ENCODE measurements at places on chromosomes 3 and 15.

DNA sequence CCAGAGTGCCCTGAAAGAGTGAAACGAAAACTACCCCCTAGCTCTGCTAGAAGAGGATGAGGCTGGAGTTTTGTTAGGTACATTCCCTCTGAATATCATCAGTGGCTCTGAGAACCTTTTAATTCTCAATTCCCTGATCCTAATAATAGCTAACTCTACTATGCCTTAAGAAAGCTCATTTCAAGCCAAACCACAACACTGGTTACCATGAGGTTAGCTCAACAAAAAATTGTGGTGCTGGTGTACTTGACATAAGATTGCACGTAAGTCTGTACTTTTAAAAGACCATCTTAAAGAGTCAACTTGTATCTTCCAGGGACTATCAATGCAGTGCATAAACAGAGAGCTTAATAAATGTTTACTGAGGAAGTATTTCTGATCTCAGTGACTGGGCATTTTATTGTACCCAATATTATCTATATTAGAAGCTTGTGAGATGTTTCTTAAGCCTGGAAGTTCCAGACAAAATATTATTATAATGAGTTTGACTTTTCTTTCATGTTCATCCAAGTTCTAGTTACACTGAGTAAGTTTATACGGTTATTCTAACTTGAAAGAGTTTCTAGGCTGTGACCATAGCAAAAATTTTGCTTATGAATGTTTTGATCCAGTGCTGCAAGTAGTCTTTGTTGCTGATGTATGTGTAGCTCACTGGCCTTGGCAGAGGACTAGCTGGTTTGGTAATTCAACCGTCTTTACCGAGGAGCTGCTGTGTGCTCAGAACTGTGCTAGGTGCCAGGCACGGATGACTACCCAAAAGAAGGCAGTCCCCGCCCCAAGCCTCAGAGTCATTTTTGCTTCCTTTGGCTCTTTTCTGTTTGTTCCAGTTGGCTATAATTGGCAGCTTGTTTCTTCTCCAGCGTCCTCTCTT is 334.4 kb upstream of the TRIM42 start:
- DNase-seq = no peak

GRCh38 chr3:165211721-165212120 is 15.5 kb upstream of the SLITRK3 start:
- no peak for DNase-seq

DNA sequence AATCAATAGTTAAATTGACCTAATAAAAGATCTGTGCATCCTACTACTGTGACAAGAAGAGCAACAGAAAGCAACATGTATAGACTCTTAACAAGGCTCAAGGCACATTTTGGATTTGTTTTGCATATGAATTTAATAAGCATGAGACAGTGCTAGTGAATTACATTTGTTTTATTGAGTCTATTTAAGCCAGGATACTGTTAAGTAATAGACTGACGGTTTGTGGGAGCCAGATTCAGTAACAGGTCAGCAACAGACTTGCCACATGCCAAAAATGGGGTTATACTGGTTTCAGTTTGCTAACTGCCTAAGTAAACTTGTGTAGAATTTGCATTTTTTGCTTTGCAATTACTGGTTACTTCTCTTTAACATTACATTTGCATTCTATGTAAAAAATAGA is 54.0 kb downstream of the MBNL1 start:
- DNase-seq = no peak

DNA sequence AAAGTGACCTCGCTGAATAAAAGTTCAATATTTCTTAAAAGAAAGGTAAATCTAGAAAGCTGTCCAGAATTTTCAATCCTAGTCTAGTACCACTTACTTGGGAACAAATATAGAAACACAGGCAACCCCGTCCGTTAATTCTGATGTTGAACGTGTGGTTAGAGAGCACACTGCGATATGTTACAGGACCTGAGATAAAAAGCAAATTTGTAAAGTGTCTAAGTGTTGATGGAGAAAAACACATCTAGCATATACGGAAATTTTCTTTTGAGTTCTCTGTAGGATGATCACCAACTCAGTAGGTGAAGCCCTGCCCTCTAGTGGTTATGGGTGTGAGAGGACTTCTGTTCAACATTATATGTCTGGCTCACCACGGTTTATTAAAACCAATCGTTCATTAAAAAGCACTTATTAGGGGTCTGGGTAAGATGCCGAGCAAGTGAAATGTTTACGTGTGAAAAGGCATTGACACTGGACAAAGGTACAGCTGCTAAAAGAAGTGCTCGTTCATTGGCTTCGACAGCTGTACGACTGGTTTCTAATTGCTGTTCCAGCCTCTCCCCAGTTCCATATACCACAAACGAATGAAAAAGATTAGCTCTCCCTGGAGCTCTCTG is 1.0 kb upstream of the ATP2C1 start:
- peak; percentile 55 for DNase-seq

GRCh38 chr15:51267051-51267702 is 71.2 kb downstream of the CYP19A1 start:
- DNase-seq = no peak

DNA sequence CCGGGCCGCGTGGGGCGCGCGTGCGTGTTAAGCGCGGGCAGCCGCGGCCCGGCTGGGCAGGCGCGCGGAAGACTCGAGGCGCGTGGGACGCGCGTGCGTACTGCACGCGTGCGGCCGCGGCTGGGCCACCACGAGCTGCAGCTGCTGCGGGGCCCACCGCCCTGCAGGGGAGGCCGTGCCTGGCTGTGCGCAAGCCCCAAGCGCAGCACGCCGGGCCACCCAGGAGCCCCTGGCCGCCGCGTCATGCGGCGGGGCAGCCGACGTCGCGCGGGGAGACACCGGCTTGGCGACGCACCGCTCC is 590 bp upstream of the TRIM71 start:
- DNase-seq = no peak

DNA sequence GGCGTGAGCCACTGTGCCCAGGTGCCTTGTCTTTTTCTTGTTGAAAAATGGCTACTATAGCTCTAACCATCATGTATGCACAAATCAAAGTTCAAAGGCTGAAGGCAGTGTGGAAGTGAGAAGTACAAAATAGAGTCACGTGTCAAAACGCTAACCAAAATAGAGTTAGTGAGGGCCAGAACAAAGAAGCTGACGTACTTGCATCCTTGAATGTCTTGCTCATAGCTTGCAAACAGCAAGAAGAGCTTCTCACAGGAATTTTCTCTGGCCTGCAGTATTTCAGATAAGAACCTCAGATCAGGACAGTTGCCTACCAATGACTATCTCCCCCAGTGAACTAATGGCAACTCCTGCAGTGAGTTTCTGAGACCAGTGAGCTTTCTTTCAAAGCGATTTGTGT is 713.5 kb downstream of the GRM7 start:
- DNase-seq = no peak

GRCh38 chr3:36032180-36033047 is 347.9 kb upstream of the STAC start:
- no peak for DNase-seq

- DNase-seq = no peak
Observed at GRCh38 chr3:139302801-139303113, 41.1 kb upstream of the MRPS22 start.

DNA sequence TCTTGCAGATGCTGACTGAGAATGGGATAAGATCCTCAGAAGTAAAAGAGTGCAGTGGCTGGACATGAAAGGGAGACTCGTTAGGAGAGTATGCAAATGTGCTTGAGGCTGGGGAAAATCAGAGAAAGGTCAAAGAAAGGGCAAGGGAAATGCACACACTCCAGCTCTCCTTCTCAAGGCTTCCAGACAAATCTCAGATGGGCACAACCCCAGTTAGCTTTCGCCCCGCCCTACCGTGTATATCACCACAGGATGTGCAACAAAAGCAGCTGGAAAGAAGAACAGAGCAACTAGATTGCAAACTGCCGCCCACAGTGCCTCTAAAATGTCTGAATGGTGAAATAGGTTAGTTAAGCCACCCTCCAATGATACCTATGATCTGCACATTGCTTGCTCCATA is 63.9 kb downstream of the CERS3 start:
- DNase-seq = no peak

DNA sequence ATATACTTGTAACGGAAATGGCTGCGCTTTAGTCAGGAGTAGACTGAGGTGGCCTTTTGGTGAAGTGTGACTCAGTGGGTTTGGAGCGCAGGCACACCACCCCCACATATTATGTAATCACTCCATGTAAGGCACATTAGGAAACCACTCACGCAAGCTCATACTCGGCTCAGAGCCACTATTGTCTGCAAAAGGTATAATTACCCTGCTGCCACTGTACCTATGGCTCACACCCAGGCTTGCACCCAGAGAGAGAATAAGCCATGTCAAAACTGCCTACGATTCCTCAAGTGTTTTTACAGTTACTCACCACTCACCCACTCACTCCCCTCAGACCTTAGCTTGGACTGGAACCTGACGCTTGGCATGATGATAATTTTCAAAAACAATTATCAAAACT is 611.9 kb upstream of the CCDC54 start:
- peak; percentile 90 for DNase-seq

DNA sequence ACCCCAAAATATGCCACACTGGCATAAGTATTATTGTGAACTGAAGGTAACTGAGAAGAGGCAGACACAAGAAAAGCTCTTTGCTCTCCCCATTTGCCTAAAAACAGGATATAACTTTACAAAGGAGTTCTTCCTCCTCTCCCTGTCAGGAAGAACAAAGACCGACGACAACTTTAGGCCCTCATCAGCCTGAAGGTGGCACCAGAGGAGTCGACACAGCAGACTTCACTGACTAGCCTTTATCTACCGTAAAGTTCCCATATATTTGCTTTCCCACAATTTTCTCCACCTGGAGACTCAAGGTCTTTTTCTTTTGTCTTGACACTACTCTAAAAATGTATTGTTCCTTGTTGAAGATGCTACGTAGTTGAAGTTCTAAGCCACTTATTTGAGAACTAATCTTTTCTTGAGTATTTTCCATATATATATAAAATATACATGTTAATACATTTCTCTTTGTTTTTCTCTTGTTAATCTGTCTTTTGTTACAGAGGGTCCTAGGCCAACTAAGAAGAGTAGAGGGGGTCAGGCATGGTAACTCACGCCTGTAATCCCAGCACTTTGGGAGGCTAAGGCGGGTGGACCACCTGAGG is 16.2 kb upstream of the XIRP1 start:
- no peak for DNase-seq

DNA sequence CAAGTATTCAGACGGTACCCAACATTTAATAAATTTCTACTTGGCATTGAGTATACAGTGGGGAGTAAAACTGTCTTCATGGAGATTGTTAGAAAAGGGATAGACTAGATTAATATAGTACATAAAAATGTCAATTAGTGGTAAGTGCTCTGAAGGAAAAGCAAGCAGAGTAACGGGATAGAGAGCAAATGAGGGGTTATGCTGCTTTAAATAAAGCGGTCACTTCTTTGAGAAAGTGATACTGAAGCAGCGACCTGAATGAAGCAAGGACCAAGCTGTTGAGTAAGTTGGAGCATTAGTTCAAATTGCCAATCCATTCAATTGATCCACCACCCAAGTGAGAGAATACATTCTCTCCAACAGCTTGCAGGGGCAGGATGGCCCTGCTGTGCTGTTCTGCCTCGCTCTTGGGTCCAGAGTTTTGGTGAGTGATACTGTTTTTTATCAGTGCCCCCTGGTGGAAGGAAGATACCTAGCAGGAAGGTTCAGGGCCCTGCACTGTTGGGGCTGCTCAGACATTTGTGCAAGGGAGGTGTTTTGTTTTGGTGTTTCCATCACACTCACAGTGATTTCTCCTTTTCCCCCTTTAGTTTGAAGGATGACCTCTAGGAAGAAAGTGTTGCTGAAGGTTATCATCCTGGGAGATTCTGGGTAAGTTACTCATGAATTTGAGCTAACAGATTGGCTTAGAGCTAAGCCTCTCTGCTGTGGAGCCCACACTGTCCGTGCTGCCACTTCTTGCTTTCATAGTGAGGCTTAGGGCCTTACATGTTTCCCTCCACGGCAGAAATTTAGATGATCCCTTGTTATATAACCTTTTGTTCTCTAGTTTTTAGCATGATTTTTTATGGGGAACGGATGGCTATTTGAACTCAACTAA is 69.0 kb downstream of the RAB7A start:
- no peak for DNase-seq

- DNase-seq = no peak
Observed at GRCh38 chr3:97763586-97764406, 762 bp upstream of the ARL6 start.

DNA sequence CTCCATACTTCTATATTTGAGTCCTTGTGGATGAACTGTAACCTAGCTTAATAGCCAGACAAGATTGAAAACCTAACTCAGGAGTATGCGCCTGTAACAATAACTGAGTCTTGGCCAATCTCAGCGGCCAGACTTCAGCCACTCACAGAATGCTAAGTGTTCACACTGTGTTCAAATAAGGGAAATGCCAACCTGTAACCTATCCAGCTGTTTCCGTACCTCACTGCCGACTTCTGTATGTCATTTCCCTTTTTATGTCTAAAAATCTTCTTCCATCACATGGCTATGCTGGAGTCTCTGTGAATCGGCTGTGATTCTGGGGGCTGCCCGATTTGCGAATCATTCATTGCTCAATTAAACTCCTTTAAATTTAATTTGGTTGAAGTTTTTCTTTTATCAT is 169.2 kb downstream of the NFKBIZ start:
- DNase-seq = no peak

GRCh38 chr15:57255751-57256341 is 120.5 kb upstream of the CGNL1 start:
- DNase-seq = no peak

DNA sequence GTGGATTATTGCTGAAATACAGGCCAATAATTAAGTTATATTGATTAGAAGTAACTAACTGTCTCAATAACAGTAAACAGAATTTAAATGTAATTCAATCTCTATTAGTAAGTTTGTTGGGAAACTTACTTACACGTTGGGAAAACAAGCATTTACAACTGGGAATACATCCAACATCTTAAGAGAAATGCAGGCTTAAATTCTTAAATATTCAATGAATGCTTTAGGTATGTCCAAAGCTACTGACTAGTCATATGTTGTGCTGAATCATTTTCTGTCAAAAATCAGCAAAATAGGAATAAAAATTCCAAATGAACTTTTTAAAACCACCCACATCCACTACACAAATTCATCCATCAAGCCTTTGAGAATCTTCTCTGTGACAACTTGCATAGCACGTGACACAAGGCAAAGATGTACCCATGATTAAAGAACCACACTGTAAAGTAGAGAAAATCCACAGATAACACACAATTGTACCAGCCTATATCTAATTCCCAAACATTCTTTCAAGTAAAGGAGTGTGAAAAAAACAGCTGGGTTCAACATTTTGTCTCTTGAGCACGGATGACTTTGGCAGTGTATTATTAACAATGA is 60.0 kb downstream of the NMNAT3 start:
- no peak for DNase-seq

- no peak for DNase-seq
Observed at GRCh38 chr3:137111497-137111896, 153.7 kb downstream of the IL20RB start.

DNA sequence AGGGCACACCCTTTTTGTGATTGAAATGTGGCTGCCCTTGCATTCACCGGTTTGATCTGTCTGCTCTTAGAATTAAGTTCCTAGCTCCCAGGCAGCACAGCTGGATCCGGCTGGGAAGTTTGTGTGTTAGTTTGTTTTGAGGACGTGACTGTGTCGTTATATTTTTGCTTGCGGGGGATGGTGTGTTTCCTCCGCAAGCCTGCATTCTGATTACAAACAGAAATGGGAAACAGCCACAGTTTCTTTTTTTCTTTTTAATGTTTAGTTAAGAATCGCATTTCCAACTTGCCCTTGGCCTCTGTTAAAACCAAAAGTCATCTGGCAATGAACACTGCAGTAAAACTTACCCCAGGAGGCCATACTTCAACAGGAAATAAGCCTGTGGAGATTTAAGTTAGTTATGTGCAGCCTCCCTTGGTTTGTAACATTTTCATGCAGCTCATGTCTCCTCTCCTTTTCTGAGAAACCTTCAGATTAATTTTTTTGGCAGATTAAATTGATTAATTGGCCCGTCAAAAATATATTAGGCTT is 888 bp downstream of the TMOD3 start:
- no peak for DNase-seq

- DNase-seq = no peak
Observed at GRCh38 chr3:159607856-159608255, 380.8 kb upstream of the IL12A start.
